ENCODE measurements at places on chromosomes 6 and 20.

DNA sequence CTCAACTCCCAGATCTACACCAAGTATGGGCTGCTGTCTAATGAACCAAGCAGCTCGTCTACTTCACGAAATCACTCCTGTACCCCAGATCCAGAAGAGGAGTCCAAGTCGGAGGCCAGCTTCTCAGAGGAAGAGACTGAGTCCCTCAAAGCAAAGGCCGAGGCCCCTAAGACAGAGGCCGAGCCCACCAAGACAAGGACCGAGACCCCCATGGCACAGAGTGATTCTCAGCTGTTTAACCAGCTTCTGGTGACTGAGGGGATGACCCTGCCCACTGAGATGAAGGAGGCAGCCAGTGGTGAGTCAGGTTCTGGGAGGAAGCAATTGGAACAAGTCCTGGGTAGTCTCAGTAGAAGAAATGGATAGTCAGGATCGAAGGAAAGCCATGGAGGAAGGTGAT lies 5.8 kb downstream of the CUL9 start:
- DNase-seq: no peak

DNA sequence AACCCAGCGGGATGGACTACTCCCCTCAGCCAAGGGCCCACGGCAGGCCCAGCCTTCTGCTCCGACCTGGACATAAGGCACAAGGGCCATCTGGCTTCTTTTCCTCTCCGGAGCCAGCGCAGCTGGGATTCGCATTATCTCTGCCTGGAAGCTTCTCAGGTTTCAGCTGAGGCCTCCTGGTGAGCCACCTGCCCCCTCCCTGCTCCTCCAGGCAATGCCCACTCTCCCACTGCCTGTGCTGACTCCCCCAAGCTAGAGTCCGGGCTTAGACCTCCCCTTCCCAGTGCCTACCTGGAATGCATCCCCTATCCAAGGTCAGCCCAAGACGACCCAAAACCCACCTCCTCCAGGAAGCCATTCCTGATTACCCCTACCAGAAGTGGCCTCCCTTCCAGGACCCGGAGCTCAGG lies 60.7 kb downstream of the EZR start:
- DNase-seq: no peak

DNA sequence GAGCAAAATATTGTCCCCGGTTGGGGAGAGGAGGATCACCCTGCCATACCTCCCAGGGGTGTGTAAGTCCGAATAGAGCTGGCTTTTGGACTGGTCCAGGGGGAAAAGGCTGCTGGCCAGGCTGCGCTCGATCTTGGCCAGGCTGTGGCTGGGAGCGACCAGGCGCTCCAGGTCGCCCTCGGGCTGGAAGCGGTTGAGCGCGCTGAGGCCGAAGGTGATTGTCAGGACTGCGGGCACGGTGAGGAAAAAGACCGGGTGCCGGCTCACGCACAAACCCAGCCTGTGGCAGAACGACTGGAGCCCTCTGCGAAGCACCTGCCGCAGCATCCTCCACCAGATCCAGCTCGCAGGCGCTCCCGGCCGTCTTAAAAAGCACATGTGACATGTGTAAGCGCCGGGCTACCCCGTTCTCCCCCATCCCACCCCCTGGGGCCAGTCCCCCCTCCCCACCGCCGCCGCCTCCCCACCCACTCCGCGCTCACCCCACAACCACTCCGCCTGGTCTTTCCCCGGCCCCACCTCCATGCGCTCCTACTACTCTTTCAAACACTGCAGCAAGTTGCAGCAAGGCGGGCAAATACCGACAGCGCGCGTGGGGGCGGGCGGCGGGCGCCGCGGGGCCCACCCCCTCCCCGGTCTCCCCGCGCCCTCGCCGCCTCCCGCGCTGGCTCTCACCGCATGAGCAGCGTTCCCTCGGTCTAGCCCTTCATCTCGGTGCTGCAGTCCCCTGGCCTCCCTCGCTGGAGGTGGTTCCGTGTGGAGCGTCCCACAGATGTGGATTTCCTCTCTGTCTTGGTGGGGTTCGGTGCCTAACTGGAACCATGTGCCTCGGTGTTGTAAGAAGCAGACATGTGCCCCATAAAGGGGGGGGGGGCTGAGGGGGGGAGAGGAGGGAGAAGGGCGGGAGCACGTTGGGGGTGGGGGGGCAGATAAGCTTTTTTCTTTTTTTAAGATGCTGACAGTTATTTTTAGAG lies 42.4 kb downstream of the PTCHD4 start:
- no peak for DNase-seq

- DNase-seq: no peak
These were observed 2.5 kb upstream of the CPNE5 start for GRCh38 chr6:36841756-36842155.

- no peak for DNase-seq
These were observed 11.6 kb downstream of the ZKSCAN4 start for GRCh38 chr6:28240471-28240870.

All from activated CD4-positive, alpha-beta T cell treated with anti-CD3 and anti-CD28 coated beads for 1 hour (primary cell).